CD8-positive, alpha-beta memory T cell (primary cell): ENCODE measurements at places on chromosomes 2 and 18.

GRCh38 chr2:216897561-216898203 lies 37.8 kb upstream of the TNP1 start:
- no peak for DNase-seq

- no peak for DNase-seq
Measured at GRCh38 chr2:71865391-71865965, 282.2 kb downstream of the CYP26B1 start.

DNA sequence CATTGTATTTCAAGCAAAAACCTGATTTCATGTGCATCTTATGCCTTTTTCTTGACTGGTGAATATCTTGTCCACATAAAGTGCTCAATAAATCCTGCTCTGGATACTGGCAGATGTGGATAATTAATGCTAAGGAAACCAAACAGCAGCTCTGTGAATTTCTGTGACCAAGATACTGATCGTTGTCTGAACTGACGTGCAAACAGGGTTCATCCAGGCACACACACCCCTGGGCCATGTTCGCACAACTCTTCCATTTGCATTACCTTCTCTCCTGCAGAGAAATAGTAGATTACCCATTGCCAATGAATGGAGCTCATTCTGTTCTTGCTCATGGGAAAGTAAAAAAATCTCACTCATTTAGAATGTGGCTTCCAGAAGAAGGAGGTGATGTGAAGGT lies 316.2 kb upstream of the TRIB2 start:
- DNase-seq: no peak

DNA sequence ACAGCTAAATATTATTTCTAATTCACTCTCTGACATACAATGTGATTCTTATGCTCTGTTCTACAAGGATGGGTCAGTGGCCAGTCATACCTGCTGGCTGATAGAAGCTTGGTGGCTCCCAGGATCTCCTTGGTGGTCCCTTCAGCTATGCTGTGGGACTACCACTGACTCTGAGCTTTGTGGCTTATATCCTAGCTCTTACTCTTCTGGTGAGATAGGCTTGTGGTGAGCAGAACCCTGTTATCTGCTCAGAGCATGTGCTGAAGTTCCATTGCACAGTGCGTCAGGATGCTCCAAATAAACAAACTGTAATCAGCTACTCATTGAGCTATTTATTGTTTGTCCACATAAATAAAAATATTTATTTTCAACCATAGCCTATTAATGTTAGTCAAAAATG lies 51.7 kb downstream of the MFSD6 start:
- DNase-seq: no peak

DNA sequence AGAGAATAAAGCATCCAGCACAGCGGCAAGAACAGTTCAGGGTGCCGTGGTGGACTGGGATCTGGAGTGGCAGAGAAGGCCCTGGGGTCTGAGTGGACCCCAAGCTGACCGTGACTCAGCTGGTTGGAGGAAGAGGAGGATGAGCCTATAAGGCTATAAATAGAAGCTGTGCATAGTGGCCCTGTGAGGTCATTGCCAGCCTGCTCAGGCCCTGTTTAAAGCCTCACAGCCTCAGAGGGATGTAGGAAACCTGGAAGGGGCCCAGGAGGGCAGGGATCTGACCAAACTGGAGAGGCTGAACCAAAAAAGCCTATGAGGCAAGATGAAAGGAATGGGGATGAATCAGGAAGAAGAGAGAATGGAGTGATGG lies 11.3 kb upstream of the DES start:
- DNase-seq: no peak

DNA sequence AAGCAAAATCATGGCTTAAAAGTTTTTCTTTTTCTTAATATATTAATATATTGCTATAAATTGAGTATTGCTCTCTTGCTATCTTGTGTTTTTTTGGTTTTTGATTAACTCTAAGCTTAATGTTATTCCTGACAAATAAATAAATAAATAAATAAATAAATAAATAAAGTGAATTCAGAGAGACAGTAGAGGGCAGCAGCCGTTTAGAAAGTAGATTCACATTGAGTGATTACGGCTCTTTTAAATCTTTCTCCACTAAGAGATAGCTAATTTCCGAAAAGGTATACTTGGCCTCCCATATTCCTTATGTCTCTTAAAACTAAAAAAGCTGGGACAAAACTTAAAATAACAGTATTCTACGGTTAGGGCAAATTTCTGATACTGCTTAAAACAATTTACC lies 34.3 kb downstream of the MSH2 start:
- DNase-seq: no peak

GRCh38 chr18:43665105-43665788 lies 388.0 kb upstream of the SYT4 start:
- no peak for DNase-seq
